Stimulated activated CD8-positive, alpha-beta memory T cell treated with anti-CD3 and anti-CD28 coated beads, Interleukin-12 subunit alpha, Interleukin-12 subunit beta, amount 100 ng/mL, for 4 hours (primary cell): ENCODE measurements at places on chromosomes 6 and 20.

GRCh38 chr6:16372029-16372776 is 133.8 kb downstream of the GMPR start:
- DNase-seq = no peak

- no peak for DNase-seq
Measured at GRCh38 chr20:38473367-38473795, 738 bp downstream of the RALGAPB start.

DNA sequence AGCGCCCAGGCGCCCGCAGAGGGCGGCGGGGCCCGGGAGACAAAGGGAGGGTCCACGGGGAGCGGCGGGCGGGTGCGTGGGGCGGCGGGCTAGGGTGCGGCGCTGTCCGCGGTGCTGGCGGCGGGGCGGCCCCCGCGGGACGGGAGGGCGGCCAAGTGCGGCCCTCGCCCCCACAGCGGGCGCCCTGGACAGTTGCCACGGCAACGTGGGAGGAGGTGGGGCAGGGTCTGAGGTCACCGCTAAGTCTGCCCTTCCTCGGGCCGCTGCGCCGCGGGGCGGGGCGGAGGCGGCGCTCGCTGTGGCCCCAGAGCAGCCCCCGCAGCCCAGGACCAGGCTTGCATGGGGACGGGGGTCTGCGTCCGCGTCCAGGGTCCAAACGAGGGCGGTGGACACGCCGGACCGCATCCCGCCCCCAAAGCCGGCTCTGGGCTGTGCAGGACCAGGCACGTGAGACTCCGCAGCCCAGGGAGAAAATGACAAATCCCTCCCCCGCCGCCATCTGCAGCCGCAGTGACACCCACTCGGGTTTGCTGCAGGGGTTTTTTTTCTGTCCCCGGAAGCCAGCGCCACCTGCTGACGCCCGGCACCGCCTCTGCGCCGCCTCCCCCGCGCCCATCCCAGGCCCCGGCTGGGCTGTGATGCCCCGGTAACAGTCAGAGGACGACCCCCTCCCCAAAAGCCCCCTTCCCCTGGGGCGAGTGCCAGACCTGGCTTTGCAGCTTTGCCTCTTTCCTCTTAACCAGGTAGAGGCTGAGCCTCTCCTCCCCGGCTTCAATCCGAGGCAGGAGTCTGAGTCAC is 36.8 kb downstream of the YTHDF1 start:
- DNase-seq = peak; percentile 68

- no peak for DNase-seq
Measured at GRCh38 chr6:21402368-21402767, 191.2 kb upstream of the SOX4 start.

- no peak for DNase-seq
Measured at GRCh38 chr6:134182528-134182927, 130.1 kb upstream of the SLC2A12 start.

GRCh38 chr6:67190733-67191132 is 1444.3 kb upstream of the ADGRB3 start:
- no peak for DNase-seq

- no peak for DNase-seq
Measured at GRCh38 chr6:44618371-44618770, 230.9 kb downstream of the CDC5L start.

DNA sequence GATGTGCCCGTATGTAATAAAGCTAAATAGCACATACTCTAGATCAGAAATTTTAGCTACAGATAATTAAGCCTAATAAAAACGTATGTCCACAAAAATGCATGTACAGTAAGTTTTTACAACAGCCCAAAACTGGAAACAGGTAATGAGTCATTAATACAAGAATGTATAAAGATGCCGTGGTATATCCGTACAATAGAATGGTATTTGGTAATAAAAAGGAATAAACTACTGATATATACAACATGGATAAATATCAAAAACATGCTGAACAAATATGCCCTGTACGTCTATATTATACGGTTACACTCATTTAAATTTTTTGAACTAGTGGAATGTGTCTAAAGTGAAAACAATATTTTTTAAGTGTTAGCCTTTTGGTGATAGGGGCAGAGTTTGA is 128.2 kb upstream of the ADGRB3 start:
- no peak for DNase-seq

DNA sequence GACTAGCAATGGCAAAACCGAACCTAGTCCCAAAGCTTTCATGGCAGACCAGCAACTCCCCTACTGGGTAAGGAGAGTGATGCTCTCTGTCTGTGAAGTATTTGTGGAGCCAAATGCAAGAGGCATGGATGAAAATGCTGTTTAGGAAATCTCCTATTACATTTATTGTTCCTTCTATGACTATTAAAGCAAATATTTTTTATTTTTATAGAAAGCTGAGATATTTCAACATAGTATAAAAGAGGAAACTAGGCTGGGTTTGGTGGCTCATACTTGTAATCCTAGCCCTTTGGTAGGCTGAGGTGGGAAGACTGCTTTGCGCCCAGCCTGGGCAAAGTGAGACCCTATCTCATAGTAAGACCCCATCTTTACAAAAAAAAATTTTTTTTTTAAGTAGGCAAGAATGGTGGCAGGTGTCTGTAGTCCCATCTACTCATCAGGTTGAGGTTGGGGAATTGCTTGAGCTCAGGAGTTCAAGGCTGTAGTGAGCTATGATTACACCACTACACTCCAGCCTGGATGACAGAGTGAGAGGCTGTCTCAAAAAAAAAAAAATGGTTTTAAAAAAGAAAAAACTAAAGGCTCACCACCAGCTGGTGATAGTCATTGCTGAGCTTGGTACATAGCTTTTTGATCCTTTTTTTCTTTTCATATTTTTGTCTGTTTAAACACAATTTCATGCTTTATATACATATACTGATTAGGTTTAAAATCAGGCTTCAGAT is 11.3 kb downstream of the KDM1B start:
- DNase-seq = no peak

DNA sequence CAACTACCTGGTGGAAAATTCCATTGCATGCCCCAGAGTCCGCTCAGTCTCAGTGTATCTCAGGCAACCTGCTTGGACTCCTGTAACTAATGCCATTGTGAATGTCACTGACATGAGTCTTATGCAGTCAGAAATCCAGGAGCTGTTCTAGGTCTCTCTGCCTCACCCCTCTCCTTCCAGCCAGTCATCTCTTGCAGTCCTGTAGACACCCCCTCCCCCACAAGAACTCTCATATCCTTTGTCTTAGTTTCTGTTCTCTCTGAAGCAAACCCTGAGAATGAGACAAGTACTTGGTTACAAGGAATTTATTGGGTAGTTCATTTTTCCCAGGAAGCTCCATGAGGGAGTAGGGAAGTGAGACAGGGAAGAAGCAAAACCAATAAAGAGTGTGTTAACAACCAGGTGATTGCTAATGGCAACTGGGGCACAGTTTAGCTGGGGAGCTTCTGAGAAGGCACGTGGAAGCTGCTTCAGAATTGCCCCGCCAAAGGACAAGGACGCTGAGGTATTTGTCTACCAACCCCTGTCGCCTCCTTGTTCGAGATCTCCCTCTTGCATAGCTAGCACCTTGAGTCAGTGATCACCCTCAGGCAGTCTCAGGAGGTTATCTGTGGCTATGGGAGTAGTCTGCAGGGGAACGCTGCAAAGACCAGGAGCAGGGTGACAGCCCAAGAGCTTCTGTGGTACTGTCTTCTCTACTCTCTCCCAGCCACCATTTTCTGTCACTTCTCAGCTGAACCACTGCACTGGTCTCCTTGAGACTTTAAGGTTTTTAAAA is 911.4 kb upstream of the FLRT3 start:
- DNase-seq = no peak

DNA sequence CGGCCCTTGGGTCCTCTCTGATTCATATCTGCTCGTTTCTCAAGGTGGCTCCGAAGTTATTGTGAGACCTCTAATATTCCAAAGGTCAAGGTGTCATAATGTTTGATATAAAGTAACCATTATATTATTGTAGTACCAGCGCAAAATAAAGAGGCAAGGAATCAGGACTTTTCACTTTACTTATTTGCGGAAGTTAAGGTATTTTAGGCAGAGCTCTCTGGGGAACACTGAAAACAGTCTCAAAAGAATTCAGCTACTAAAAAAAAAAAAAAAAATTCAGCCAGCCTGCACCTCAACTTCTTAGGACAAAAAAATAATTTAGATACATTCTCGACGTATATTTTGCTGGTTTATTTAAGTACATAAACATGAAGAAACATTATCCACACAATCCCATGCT is 2.4 kb downstream of the OSER1 start:
- no peak for DNase-seq

DNA sequence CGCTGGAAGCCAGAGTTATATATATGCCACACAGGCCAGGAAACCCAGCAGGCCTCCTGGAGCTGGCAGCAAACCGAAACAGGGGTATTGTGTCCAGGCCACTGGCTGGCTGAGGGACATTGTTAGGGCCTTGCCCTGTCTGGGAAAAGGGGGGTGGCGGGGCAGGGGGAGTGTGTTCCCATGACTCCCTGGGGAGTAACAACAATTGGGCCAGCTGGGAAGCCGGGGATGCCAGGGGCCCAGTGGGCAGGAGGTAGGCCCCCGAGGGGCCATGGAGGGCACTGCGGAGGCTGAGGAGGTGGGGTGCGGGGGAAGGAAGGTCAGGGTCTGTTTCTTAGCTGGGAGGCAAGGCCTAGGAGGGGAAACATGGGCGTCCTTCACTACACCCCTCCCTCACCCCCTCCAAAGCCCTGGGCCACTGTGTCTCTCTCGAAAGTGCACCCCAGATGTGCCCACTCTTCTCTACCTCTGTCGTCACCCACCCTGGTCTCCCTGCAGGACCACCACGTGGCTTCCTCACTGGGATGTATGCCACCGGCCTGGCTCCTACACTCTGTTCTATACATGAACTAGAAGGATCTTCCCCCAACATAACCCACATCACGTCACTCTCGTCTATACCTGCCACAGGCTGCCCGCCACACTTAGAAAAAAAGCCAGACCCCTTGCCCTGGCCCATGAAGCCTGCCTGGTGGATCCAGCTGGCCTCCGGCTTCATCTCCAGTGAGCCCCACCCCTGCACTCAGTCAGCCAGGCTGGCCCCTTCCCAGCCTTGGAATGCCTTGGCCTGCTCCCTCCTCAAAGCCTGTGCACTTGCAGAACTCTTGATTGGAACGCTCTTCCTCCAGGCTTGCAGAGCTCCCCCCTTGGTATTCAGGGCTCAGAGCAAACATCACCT is 7.8 kb upstream of the E2F1 start:
- no peak for DNase-seq

DNA sequence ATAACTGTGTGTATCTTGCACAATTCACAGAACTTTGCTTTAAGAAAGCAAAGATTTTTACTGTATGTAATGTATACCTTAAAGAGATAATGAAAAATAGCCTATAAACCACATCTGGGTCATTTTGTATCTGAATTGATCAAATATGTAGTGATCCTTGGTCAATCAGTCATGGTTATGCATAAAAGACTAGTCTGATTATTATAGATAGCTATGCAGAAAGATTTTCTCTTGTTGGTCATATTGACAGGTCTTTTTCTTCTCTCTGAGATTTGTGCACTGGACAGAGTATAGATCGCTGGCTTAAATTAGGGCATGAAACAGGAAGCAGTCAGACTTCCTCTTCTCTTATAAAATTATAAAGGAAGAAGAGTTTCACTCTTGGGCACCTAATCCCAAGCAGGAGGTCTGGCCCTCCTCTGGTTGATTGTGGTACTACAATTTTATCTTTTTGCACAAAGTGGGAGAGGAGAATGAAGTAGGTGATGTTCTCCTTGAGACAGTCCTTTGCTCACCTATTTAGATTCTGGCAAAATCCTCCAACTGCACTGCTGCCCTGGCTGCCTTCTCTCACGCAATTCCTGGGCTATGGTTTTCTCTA is 380.9 kb upstream of the RGS17 start:
- no peak for DNase-seq

DNA sequence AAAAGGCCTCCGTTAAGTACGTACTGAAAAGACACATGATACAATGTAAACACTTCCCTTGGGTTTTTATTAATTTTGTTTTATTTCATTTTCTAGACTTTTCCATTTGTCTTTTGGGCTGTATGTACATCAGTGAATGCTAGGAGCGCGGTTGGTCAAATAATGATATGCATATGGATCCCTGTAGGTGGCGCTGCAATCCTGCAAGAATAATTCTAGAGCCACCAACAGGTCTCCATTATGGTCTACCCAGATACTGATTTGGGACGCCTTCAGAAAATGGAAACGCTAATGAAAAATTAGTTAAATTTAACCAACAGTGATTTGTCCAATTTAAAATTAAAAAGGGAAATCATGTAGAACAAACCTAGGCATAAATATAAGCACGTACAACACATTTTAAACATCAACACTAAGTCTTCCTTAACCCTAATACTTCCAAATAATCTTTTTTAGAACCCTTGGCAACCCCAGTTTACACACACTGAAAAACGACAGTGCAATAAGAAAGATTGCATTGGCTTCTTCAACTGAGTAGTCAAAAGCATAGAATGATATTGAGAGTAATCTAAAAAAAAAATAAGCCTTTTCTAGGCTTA is 433.5 kb downstream of the RFPL4B start:
- DNase-seq = no peak

- DNase-seq = no peak
Measured at GRCh38 chr20:21101453-21101931, 4.7 kb downstream of the LINC00237 start.

DNA sequence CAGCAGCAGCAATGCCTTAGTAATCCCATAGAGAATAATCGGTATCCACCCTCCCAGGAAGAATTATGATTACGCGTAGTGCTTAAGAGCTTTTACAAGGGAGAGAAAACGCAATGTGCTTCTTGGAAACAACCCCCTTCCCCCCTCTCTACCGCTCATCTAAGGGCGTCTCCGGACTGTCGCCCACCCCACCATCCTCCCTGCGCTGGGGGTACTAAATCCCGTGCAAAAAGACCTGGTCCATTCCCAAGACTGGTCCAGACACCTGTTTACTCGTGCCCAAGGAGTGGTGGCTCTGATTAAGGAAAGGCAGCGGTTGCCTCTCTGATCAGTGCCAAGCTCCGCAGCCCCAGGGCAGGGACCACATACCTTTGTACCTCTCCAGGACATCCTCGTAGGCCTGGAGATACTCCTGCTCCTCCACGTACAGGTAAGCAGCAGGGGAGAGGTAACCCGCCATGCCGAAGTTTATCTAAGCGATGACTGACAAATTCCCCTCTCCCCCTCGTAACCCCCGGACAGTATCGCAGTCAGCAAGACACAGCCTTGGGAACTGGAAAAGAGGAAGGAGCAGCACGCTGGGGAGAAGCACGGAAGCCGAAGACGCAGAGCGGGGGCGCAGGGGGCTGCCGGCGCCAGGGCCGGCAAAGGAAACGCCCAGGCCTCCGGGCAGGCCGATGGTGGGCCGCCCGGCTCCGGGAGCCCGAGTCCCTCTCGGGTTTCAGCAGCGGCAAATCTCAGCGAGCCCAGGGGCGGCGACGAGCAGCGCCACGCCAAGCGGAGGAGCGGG is 112.0 kb upstream of the BEND6 start:
- DNase-seq = no peak

GRCh38 chr20:53801609-53802370 is 208.2 kb upstream of the ZNF217 start:
- no peak for DNase-seq

DNA sequence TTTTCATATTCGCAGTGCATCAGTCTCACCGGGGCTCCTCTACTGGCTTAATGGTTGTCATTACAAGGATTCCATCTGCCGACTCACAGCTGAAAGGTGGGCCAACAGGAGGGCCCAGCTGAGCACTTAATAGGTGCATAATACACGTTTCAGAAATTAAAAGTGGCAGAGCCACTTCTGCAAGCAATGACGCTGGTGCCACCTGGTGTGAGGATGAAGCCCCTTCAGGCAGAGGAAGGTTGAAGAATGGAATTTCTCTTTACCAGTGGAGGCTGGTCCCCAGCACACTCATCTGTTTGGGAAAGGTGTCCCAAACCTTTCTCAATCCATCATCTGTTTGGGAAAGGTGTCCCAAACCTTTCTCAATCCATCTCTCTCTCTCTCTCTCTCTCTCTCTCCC is 8.2 kb upstream of the STMND1 start:
- DNase-seq = no peak

- DNase-seq = no peak
Measured at GRCh38 chr6:151738267-151738666, 69.2 kb upstream of the ESR1 start.
